ENCODE measurements at places on chromosomes 12 and 14.

DNA sequence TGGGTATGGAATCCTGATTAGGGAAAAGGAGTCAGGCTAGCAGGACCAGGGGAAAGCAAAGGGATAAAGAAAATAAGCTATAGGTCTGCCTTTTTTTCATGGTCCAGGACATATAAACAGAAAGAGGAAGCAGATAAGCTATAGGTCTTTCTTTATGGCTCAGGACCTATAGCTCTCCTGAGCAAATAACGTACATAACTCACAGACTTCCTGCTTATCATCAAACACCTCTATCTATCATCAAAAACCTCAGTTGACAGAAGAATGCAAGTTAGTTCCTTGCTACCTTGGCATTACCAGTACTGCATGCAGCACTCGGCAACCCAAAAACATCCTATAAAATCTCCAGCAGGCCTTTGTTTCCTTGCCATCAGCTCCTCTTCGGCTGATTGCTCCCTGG lies 238.7 kb upstream of the OR4E1 start:
- no peak for DNase-seq

GRCh38 chr14:65926504-65926903 lies 514.0 kb downstream of the FUT8 start:
- DNase-seq = no peak

DNA sequence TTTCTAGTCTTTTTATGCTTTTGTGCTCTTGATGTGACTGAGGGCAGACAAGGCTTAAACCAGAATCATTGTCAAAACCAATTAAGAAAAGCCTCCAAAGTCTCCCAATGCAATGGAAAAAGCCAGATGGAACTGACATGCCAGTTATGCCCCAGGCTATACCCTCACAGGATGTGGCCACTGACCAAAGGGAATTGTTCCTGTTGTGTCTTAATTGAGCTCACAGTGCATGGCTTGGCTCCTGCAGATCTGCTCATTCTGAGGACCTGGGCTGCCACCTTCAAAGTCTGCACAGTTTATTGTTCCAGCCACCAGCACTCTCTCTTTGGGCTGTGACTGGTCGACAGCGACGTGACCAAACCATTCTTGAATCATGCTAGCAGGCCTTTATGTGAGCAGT lies 17.1 kb upstream of the BICD1 start:
- no peak for DNase-seq

DNA sequence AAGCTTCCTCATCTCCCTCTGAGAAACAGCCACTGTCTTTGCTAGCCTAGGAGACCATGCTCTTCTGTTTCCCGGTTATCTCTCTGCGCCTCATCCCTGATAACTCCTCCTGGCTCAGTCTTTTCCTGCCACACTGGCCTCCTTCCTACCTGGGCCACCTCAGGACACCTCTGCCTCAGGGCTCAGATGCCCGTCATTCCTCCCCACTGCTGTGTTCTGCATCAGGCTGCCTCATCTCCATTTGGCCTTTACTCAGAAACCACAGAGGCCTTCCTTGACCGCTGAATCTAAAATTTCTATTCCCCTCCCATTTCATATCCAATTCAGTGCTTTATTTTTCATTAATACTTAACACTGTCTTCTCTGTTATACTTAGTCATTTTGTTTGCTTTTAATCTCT lies 311.0 kb upstream of the RGS6 start:
- no peak for DNase-seq

GRCh38 chr14:104845834-104846441 lies 19.1 kb upstream of the CEP170B start:
- DNase-seq = no peak

Measured in Right ventricle myocardium inferior (tissue), 1 donor.